Naive thymus-derived CD4-positive, alpha-beta T cell (primary cell): ENCODE measurements at places on chromosomes 3 and 15. TPM values are rescaled to one million over a fixed set of nuclear protein-coding genes. Genes with fewer than 3 reads are reported as not detected.

Gene GOLGA6L4
- polyA plus RNA-seq = not detected

Gene FGD5
- polyA plus RNA-seq = not detected

Gene CHST2
- polyA plus RNA-seq = 11.5 TPM

- DNase-seq = peak; percentile 22
Observed at GRCh38 chr15:40279437-40280141, 3.3 kb downstream of the ANKRD63 start.

- DNase-seq = no peak
Observed at GRCh38 chr3:197718891-197719290, 17.8 kb downstream of the RUBCN start.

- DNase-seq = no peak
Observed at GRCh38 chr15:93980261-93980911, 251.0 kb upstream of the MCTP2 start.

DNA sequence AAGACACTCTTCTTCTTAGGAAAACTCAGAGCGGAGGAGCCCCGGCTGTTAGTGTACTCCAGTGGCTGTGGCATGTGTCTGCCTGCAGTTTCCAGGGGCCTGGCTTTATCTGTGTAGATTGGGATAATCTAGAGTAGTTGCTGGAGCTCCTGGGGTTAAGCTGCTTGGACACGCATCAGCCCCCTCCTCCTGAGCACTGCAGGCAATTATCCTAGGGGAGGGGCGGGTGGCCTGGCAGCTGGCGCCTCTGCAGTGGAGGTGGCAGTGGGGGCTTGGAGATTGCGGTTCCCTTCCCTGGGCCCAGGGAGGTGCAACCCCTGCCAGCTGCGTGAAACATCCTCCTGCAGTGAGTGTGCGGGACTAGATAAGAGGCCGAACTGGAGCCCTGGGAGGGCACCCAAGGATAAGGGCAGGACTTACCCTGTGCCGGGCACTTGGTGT, 68.2 kb downstream of the EFCAB12 start:
- no peak for DNase-seq

Gene SOX14
- not detected for polyA plus RNA-seq

Gene C3orf22
- not detected for polyA plus RNA-seq

DNA sequence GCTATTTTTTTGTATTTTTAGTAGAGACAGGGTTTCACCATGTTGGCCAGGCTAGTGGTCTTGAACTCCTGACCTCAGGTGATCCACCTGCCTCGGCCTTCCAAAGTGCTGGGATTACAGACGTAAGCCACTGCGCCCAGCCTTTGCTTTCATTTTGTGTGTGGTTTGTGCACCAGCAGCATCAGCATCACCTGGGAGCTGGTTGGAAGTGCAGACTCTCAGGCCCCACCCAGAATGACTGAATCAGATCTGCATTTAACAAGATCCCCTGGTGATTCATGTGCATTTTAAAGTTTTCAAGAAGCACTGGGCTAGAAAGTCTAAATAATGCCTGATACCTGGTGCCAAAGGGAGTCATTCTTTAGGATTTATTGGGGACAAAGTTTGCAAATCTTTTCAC, 73.4 kb upstream of the BNIP2 start:
- DNase-seq = no peak

Gene TF
- not detected for polyA plus RNA-seq

Gene FAM219B
- polyA plus RNA-seq = 20.2 TPM

DNA sequence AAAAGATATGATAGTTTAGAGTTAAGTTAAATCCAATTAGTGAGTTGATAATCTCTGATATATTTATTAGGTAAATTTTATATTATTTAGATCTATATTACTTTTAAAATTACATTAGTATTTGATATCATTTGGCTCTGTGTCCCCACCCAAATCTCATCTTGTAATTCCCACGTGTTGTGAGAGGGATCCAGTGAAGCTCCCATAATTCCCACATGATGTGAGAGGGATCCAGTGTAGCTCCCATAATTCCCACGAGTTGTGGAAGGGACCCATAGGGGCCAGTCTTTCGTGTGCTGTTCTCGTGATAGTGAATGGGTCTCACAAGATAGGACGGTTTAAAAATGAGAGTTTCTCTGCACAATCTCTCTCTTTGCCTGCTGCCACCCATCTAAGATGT, 1183.6 kb downstream of the NSUN3 start:
- no peak for DNase-seq

GRCh38 chr3:32818229-32818969, 602 bp downstream of the TRIM71 start:
- no peak for DNase-seq

Gene ITIH3
- polyA plus RNA-seq = not detected

Gene DYNC1LI1
- 17.9 TPM for polyA plus RNA-seq

Gene TM4SF18
- not detected for polyA plus RNA-seq

- DNase-seq = no peak
Observed at GRCh38 chr3:159604151-159604581, 384.5 kb upstream of the IL12A start.

- DNase-seq = no peak
Observed at GRCh38 chr3:69838696-69839515, 99.6 kb downstream of the MITF start.
